ENCODE measurements at places on chromosomes 6 and 20.
A peak's percentile ranks its signal among the peaks of the same experiment; 100 is the strongest.

DNA sequence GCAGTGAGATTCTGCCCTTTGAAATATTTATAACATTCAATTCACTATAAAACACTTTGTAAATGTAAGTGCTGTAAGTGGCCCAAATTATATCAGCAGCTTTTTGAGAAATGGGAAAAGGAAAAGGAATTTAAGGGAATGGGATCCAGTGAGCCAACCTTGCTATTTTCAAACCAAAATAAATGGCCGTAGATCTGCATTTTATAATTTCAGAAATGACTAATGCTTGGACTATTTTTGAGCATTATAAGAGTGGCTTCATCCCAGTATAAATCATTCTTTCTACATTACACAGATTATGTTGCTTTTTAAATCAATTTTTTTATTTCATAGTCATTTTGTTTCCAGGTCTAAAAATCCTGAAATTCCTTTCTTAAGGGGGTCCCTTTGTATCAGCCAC, 49.2 kb downstream of the ANKRD6 start:
- DNase-seq: no peak

GRCh38 chr6:117501722-117502121, 19.2 kb downstream of the DCBLD1 start:
- no peak for DNase-seq

GRCh38 chr6:84027340-84028181, 6.0 kb upstream of the MRAP2 start:
- DNase-seq: peak; percentile 49

DNA sequence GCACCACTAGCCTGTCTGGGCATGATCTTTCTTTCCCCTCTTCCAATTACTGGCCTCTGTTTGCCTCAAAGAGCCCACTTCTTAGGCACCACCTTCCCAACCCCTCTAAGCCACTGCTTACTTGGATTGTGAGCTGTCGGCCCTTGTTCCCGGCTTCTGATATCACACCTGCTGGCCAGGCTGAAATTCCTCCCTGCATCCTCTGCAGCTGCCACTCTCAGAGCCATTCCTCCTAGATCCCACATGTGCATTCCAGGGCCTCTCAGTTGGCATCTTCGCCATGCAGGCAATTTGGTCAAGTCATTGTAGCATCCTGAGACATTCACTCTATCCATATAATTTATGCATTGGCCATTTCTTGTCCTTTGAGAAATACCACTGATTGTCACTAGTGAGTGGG, 135.9 kb downstream of the OLIG3 start:
- no peak for DNase-seq

GRCh38 chr6:134714113-134714512, 235.8 kb downstream of the ALDH8A1 start:
- no peak for DNase-seq

DNA sequence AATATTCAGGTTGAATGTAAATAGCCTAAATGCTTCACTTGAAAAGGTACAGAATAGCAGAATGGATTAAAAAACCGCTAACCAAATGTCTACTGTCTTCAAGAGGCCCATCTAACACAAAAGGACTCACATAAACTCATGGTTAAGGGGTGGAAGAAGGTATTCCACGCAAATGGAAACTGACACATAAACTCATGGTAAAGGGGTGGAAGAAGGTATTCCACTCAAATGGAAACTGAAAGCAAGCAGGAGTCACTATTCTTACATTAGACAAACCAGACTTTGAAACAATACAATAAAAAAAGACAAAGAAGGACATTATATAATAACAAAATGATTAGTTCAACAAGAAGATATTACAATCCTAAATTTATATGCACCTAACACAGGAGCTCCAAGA, 38.3 kb upstream of the PKIB start:
- DNase-seq: no peak

DNA sequence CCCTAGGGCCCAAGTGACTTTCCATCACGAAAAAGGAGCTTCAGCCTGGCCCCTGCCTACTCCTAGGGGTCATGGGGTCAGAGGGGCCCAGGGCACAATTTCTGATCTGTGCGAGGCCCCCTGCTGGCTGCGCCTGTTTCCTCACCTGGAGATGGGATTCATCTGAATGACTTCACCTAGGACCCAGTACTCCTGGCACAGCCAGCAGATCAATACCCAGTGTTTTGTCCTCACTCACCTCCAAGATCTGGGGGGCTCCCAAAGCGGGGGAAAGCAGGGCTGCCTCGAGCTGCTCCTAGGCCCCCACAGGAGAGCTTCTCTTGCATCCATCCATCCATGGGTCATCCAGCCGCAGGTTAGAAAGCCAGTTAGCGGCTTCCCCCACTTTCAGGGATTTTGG, 33.8 kb downstream of the CD40 start:
- DNase-seq: no peak

- DNase-seq: peak; percentile 51
Observed at GRCh38 chr20:37911838-37912281, 8.9 kb downstream of the VSTM2L start.

- peak; percentile 64 for DNase-seq
Observed at GRCh38 chr20:36544134-36545018, 3.1 kb downstream of the MYL9 start.

DNA sequence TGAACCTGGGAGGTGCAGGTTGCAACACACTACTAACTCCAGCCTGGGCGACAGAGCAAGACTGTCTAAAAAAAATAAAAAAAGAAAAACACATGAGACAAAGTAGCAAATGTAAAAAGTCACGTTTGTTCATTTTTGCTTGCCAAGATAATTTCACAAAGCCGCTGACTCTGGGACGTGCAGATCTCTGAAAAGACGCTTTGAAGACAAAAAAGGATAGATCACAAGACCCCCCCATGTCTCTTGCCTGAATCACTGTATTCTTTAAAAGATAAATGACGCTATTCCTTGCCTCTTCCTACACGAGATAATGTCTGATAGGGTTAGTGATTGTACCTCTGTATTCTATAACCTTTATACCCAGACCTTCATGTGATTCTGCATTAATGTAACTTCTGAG, 23.3 kb upstream of the STXBP5 start:
- no peak for DNase-seq

GRCh38 chr6:158492881-158493280, 67.0 kb upstream of the TMEM181 start:
- DNase-seq: no peak

DNA sequence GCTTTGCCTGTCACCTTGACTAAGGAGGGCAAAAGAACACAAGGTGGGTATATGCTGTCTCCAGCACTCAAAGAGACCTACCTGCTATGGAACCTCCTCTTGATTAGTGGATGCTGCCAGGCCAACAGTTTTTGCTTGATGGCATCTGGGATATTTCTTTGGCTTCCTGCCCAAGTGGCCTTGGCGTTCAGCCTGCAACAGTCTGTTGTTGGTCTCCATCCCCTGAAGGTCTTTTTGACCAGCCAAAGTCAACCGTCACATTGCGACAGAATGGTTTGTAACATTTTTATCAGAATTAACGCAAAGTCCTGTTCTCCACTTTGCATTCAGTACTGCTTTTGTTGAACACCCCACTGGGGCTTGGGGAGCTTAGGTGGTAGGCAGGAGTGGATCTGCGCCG, 37.1 kb downstream of the SERPINB1 start:
- no peak for DNase-seq

- no peak for DNase-seq
Observed at GRCh38 chr6:111972745-111973117, 81.2 kb upstream of the CCN6 start.

DNA sequence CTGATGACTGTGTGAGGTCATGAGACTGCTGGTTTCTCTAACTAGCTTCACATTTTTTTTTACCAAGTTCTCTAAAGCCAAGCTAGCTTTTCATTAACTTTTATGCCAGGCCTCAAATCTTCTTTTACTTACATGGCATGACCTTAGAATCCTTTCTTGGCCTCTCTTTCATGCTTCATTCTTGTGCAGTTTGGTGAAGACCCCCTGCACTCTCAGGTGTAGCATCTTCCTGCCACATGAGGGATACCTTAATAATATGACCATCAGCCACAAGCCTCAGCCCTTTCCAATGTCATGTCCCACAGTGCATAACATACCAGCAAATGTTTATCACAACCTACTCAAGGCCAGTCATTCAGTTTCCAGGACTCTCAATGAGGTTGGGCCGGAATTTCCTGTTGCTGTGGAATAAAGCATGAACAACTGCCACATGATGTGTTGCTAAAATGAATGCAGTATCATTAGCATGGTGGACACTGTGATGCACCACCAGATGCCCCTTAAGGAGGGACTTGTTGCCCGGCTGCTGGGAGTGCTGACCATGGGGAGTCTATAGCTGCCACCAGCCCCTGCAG, 72.2 kb downstream of the RIN2 start:
- peak; percentile 50 for DNase-seq

- no peak for DNase-seq
Observed at GRCh38 chr20:2023151-2023550, 29.3 kb upstream of the PDYN start.

DNA sequence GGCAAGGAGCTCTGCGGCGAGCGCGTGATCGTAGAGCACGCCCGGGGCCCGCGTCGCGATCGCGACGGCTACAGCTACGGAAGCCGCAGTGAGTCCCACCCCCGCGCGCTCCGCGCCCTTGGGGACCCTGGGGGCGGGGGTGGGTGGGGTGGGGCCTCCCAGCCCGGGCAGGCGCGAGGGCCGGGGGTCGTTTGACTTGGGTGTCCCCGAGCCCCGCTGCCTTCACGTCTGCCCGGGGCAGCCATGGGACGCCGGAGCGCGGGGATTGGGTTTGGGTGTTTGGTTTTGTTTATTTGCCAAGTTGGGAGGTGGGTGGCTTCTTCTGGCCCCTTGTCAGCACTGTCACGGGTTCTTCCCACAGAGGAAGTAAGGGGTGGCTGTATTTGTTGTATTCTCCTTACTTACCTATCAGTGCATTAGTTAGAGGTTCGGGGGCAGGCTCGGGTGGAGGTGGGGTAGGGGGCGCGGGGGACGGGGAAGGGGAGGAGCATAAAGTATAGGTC, 777 bp downstream of the SRSF6 start:
- DNase-seq: no peak

GRCh38 chr20:32792316-32792715, 27.4 kb upstream of the MAPRE1 start:
- DNase-seq: peak; percentile 5

- peak; percentile 1 for DNase-seq
Observed at GRCh38 chr6:127514179-127514772, 4.9 kb downstream of the MTCL3 start.

DNA sequence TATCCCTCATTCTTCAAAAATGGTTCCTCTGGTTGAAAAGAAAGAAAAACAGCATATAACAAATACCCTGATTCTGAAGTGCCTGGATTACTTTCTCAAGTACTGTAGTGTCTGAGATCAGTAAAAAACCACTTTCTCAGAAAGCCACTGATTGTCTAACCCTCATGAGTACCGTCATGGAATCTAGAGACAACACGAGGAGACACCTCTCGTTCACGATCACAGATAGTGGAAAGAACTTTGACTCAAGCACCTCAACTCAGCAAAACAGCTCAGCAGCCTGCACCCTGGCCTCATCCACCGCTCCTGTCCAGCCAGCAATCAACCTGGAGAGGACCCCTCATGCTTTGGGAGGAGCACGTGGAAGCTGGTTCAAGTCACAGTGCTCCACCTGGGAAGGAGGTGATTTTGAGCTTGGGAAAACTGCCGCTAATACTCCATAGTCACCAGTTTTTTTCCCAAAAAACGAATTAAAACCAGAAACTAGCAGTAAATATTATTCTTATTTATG, 1.0 kb downstream of the SCML4 start:
- DNase-seq: no peak

- no peak for DNase-seq
Observed at GRCh38 chr6:5656226-5656625, 350.5 kb downstream of the NRN1 start.

GRCh38 chr6:157761331-157761921, 61.6 kb upstream of the SNX9 start:
- peak; percentile 74 for DNase-seq

- no peak for DNase-seq
Observed at GRCh38 chr6:39182604-39183003, 46.7 kb downstream of the KCNK5 start.

- DNase-seq: peak; percentile 70
Observed at GRCh38 chr6:167898673-167899311, 72.1 kb downstream of the AFDN start.

DNA sequence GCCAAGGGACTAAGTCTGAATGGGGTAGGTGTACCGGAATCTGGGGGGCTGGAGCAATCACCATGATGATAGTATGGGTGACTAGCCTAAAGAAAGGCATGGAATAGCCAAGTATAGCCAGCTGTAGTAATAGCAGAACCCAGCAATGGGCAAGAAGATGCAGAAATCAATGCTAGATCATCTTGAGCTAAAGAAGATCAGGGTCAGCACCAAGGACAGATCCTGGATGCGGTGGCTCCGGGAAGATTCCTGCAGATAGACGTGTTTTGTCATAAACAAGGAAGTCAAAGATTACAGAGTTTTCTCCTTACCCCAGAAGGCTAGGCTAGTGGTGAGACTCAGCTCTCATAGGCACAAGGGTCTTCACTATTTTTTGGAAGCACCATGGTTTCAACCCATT, 561.6 kb upstream of the CHD6 start:
- DNase-seq: peak; percentile 3

DNA sequence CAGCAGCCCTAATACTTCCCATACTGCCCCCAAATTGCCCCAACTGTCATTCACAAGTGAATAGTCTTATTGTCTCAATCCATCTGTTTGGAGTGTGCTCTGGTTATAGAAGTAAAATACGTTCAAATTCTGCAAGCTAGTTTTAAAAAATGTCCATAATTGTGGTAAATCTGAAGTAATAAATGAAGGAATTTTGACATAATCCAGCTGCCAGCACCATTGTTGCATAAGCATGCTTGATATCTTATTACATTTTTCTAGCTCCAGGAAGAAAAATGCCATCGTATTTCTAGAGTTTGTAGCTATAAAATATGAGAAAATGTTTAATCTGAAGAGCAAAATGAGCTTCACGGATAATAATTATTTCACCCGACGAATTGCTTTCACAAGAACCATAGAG, 664.7 kb downstream of the RFPL4B start:
- peak; percentile 87 for DNase-seq

GRCh38 chr6:11341867-11342266, 109.4 kb upstream of the NEDD9 start:
- peak; percentile 68 for DNase-seq

GRCh38 chr6:2108700-2109306, 136.6 kb downstream of the GMDS start:
- no peak for DNase-seq

Measured in fibroblast of pulmonary artery (primary cell).